ENCODE measurements at places on chromosomes 4 and X. TPM values are rescaled to one million over a fixed set of nuclear protein-coding genes. Genes with fewer than 3 reads are reported as not detected.

The TMEM271 gene
- not detected for total RNA-seq

The DGKK gene
- not detected for total RNA-seq

The ADH1C gene
- not detected for total RNA-seq

The RASL11B gene
- total RNA-seq, result 4.8 TPM

The ARX gene
- total RNA-seq, result not detected

The MAGEB2 gene
- not detected for total RNA-seq

The DMRTC1 gene
- total RNA-seq, result not detected

The OTC gene
- total RNA-seq, result not detected

Data from myometrial cell (primary cell).